ENCODE measurements at places on chromosomes 2 and 18.

DNA sequence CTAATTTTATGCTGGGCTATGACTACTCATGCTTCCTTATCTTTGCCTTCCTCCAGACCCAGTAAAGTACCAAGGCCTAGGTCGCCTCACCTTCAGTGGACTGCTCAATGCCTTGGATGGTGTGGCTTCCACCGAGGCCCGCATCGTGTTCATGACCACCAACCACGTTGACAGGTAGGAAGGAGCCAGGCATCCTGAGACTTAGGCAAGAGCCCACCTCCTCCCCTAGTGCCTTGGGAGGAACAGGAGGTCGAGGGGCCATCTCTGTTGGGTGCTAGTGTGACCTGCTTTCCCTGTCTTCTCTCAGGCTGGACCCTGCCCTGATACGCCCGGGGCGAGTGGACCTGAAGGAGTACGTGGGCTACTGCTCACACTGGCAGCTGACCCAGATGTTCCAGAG lies 3.3 kb downstream of the BCS1L start:
- DNase-seq, result no peak

DNA sequence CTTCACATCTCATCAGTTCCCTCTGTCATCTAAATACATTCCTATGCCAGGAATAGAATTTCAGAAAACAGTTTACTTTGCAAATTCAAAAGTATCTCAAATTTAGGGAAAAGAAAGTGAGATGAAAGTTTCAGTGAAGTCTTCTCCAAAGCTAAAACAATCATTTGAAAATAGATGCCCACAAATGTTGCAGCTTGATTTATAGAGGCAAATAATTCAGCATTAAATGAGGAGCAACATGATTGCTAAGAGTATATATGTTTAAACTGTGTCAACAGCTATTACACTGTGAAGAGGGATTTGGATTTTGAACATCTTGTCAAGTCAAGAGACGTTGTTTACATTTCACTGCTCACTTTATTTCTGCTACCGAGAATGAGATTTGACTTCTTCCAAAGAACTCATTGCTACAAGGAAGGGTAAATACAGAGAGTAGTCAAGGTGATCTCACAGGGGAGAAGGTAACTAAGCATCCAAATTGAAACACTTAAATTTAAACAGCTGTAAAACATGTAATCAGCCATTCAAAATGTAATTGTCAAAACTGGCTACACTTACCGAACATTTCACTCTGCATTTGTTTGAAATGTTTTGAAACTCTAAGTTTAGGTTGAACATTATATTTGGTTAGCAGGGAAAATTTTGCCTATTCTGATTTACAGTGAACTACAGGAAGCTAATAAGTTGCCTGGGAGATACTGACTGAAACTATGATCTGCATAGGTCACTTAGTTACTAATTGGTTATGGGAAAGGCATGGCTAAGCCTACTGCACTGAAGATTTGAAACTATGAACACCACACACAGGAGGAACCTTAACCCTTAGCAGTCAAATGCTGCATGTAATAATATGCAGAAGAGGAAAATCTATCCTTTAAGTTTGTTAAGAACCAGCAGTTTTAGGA lies 33.2 kb upstream of the GALNT3 start:
- no peak for DNase-seq

GRCh38 chr2:85956646-85957039 lies 67.9 kb upstream of the ST3GAL5 start:
- no peak for DNase-seq

DNA sequence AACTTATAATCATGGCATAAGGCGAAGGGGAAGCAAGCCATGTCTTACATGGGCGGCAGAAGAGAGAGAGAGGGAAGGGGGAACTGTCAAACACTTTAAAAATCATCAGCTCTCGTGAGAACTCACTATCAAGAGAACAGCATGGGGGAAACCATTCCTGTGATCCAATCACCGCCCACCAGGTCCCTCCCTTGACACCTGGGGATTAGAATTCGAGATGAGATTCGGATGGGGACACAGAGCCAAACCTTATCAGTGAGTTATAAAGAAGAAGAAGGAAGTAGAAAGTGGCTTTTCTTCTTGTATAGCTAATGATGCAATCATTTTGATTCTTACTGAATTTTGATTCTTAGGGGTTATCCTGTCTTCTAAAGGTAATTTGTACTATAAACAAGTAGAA lies 51.4 kb downstream of the SMCHD1 start:
- DNase-seq, result no peak

DNA sequence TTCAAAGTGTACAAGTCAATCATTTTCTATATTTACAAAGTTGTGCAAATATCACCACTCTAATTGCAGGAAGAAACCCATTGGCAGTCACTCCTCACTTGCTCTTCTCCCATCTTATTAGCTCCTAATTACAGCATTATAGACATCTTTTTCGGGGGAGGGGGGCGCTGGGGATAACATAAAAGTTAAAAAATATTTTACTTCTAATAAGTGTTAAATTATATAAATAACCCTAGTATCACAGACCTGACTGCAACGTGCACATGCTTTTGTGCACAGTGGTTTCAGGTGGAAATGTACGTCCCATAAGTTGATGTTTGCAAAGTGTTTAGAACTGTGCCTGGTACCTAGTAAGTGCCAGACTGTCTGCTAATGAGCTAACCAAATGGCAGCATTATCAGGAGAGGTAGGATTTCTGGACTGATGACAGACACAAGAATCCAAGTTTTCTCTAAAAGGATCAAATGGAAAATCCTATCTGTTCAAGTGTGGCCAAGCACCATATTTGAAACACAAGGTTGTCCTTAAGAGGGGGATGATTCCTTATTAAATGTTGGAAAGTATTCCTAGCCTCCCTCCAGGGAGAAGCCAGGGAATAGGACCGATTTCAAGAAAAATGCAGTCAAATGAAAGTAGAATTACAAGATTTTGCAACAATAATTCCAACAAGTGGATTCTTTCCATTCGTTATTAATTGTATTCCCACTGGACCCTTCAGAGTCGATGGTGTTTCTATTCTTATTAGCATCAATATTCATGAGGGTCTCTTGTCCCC lies 70.0 kb downstream of the ACKR3 start:
- no peak for DNase-seq

DNA sequence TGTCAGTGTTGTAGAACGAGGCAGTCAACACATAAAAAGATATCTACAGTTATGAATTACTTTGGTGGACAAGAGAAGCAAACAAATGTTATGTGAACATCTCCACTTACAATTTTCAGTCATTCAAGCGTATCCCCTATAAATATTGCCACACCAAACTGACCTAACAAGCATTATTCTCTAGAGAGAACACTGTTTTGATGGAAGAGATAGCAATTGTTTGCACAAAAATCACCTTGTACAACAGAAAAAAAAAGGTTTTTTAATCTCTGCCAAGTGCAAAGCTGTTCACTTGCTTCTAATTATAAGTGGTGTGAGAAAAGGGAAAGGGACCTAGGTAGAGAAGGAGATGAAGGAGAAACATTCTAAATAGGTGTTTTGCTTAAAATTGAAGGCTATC lies 33.8 kb downstream of the PID1 start:
- DNase-seq, result no peak

DNA sequence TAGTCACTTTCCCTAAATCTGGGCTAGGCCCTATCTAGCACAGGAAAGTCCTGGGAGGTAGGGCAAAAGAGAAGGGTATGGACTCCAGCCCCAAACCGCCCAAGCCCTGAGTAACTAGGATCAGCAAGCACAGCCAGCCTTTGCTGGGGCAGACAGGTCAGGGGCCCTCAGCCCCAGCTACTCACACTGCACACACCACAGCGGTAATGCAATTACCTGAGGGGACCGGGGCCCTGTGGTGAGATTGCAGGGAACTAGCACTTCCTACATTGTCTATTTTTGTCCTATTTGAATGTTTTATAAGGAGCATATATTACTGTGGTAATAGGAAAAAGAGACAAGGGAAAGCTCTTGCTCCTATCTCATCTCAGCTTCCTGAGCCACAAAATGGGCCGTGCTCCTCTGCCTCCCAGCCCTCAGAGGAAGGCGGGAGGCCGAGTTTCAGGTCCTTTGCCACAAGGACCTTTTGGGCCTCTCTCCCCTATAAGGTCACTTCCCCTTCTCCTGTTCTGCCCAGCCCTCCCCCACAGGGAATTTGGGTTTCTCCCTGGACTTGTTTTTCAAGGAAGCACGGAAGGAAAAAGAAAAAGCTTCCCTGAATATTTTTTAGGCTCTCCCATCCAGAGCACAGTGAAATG lies 20.5 kb downstream of the RAB11FIP5 start:
- DNase-seq, result no peak

- DNase-seq, result no peak
Measured at GRCh38 chr2:4110273-4110672, 406.9 kb downstream of the DCDC2C start.

DNA sequence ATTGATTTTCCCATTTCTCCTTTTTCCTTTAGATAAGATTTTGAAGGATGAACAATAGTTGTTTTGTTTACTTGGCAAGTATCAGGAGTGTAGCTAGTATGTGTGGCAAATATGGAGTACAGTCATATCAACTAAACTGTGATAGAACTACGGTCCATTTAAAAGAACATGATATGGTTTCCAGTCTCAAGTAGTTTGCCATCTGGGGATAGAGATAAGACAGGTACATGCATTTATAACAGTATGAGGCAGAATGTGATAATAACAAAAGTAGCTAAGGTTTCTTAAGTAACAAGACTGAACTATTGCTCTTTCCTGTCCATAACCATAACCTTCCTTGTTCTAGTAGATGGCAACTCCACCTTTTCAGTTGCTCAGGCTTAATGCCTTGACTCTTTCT lies 75.6 kb upstream of the TACR1 start:
- no peak for DNase-seq

GRCh38 chr18:24023185-24023814 lies 8.7 kb downstream of the TTC39C start:
- no peak for DNase-seq

- DNase-seq, result no peak
Measured at GRCh38 chr2:41878716-41879234, 169.0 kb upstream of the PKDCC start.

DNA sequence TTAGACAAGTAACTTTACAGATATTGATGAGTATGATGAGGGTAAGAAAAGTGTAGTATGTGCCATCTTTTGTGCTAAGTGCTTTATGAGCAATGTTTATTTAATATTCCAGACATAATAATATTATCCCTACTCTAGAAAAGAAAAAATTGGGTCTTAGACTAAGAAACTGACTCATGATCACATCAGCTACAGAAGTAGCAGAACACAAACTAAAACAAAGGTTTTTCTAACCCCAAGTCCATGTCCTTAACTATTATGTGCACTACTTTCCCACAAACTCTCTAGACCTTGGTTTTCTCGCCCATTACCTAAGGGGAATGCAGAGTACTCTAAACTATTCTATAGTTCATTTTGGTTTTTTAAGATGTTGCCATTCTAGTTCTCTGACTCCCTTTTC lies 64.5 kb downstream of the BAZ2B start:
- DNase-seq, result no peak

DNA sequence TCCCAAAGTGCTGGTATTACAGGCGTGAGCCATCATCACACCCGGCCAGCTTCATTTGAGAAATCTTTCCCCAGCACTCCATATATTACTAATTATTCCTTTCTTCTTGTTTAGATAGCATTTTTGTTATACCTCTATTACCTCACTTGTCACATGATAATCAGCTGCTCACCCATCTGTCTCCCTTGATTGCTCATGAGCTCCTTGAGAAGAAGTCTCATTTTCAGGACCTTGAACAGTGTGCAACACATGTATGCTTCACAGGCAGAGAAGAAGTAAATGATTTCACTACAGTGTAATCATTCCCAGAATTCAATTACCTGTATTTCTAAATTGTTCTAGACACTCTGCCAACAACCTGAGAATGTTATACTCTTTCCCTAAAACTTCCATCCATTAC lies 6.2 kb downstream of the PAIP2B start:
- DNase-seq, result no peak

DNA sequence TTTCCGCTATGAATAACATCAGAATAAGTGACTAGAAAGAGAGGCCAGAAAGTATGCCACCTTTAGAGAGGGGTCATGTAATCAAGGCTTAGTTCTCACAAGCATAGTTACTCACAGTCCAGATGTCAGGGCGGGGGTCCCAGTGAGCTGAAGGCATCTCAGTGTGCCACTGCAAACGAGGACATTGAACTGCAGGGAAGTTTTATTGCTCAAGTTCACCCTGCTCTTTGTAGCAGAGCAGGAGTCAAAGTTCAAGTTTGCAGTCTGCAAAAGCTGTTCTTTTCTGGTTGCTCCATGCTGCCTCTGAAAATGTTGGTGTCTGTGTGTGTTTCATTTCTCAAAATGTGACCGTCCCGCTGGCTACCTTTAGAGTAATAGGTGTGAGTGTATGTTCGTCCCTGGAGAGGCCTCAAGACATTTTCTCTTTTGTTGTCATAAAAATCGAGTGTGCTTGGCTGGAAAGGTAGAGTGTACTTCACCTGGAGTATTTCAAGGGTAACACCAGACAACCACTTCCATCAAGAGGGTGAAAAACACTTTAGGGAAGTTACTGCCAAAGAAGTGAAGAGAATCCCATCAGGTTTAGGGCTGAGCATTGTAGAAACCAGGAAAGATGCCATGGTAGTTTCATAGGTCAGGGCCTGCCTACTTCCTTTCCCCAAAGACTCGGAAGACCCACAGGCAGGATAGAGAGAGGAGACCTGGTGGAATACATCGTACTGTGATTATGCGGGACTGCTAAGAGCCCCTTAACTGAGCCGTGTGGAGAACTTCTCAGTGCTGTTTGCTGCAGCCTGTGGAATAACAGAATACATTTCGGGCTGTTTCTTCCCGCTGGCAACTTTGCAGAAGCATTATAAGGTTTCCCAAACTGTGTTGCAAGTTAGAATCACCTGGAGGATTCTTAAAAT lies 89.9 kb downstream of the LYPD6 start:
- no peak for DNase-seq

GRCh38 chr2:229485857-229486256 lies 214.8 kb upstream of the PID1 start:
- DNase-seq, result no peak

DNA sequence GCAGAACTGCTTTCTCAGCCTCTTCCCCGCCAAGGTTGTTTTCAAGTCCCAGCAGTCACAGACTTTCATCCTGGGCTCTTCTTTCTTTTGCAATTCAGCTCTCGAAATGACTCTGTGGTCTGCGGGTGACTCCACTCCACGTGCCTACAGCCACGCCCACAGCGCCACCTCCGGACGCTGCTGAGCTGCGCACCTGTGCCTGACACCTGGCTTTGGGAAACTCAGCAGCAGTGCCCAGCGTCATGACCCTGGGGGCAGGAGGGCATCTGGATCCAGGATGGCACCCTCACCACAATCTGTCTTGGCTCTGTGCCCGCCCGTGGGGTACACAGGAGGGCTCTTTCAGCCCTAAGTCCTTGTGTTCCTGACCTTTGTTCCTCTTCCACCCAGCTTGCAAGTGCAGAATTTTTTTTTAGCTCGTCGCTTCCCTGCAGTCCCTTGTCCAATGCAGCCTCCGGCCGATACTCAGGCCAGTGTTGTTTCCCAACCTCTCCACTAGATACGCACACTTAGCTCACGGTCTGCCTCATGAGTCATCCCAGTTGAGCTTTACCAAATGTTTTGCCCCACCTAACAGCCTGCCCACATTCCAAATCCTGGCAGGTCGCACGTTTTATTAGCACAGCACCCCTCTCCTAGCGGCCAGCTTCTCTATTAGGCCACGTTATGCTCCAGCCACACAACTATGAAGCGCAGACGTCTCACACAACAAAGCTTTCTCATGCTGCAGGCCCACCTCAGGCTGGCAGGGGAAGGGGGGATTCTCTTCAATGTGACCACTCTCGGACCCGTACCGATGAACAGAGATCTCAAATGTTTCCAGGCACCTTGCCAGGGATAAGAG lies 6.5 kb upstream of the CAPN10 start:
- DNase-seq, result peak; percentile 86

GRCh38 chr2:214575030-214575429 lies 164.2 kb downstream of the VWC2L start:
- DNase-seq, result no peak

- no peak for DNase-seq
Measured at GRCh38 chr2:185970148-185970852, 231.7 kb downstream of the FSIP2 start.
